ENCODE measurements at places on chromosomes 4 and X. TPM values are rescaled to one million over a fixed set of nuclear protein-coding genes. Genes with fewer than 3 reads are reported as not detected.

GRCh38 chr4:44194365-44194764, 254.2 kb downstream of the KCTD8 start:
- no peak overlapping the region for H3K27ac ChIP-seq
- DNase-seq, result no peak
- H3K36me3 ChIP-seq, result no peaks in the 10 kb centered on the region
- no peak overlapping the region for H3K4me3 ChIP-seq
- no peaks in the 10 kb centered on the region for H3K27me3 ChIP-seq

GRCh38 chr4:40736910-40737309, 12.8 kb upstream of the NSUN7 start:
- DNase-seq, result no peak
- no peak overlapping the region for H3K27ac ChIP-seq
- H3K4me1 ChIP-seq, result peaks cover 22% of the 10 kb centered on the region
- H3K27me3 ChIP-seq, result peaks cover 10% of the 10 kb centered on the region
- no peaks in the 10 kb centered on the region for H3K36me3 ChIP-seq

DNA sequence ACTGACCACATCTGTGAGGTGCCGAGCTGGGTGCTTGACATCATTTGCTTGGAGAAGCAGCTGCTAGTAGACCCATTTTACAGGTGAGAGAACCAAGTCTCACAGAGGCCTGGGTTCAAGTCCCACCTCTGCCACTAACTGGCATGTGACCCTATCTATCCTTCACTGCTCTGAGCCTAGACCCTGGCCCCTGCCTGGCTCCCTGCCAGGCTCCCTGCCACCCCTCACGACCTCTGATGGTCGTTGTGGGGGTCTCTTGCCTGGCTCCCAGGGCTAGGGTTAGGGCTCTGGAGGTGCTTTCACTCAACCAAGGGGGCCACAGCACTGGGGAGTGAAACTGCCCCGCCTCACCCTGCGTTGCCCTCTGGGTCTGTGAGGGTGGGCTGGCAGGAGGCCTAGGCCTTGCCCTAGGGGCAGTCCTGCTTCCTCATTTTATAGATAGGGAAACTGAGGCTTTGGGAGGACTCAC, 7.2 kb upstream of the ADD1 start:
- H3K4me1 ChIP-seq, result peaks cover 29% of the 10 kb centered on the region
- H3K36me3 ChIP-seq, result peaks cover 16% of the 10 kb centered on the region
- DNase-seq, result no peak
- H3K4me3 ChIP-seq, result no peak overlapping the region

GRCh38 chr4:103892586-103892985, 172.8 kb upstream of the TACR3 start:
- no peaks in the 10 kb centered on the region for H3K27me3 ChIP-seq
- no peak overlapping the region for H3K27ac ChIP-seq

GRCh38 chr4:73139245-73139644, 69.7 kb upstream of the COX18 start:
- H3K27ac ChIP-seq, result peak overlapping the region; percentile 29
- no peak overlapping the region for H3K4me3 ChIP-seq
- H3K27me3 ChIP-seq, result no peaks in the 10 kb centered on the region

DNA sequence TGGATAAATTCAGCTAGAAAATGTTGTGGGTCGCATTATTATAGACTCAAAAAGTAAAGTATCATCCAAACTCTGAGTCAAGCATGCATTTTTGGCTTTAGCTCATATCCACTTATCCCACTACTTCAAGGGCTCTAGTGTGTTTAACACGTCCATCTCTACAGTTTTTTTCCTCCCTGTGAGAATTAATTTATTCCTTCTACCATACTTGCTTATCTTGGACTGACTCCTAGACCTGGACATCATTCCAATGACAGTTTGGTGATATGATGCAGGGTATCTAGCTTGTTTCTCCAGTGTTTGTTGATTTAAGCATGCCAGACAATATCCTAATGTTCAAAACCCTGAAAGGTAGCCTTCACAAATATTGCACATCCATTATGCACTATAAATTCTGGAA, 1037.1 kb upstream of the INTU start:
- no peaks in the 10 kb centered on the region for H3K36me3 ChIP-seq
- H3K4me1 ChIP-seq, result no peaks in the 10 kb centered on the region
- no peak overlapping the region for H3K4me3 ChIP-seq
- DNase-seq, result no peak

GRCh38 chr4:151667048-151667447, 93.8 kb downstream of the GATB start:
- no peaks in the 10 kb centered on the region for H3K27me3 ChIP-seq
- no peak overlapping the region for H3K27ac ChIP-seq
- H3K4me3 ChIP-seq, result no peak overlapping the region
- DNase-seq, result no peak
- H3K4me1 ChIP-seq, result peaks cover 8% of the 10 kb centered on the region
- no peaks in the 10 kb centered on the region for H3K36me3 ChIP-seq

DNA sequence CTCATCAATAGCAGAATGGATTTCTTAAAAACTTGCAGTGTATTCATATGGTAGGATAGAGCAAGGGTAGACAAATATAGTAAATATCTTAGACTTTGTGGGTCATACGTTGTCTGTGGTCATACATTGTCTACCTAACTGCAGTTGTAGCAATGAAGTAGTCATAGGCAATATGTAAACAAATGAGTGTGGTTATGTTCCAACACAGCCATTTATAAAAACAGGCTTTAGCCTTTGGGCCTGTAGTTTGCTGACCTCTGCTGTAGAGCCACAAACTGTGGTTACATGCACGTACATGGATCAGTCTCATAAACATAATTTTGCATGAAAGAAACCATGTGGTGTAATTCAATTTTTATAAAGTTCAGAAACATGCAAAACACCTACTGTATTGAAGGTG, 98.9 kb downstream of the LARP1B start:
- no peaks in the 10 kb centered on the region for H3K4me1 ChIP-seq
- no peak overlapping the region for H3K27ac ChIP-seq
- H3K36me3 ChIP-seq, result no peaks in the 10 kb centered on the region
- no peaks in the 10 kb centered on the region for H3K27me3 ChIP-seq
- H3K4me3 ChIP-seq, result no peak overlapping the region
- no peak for DNase-seq

DNA sequence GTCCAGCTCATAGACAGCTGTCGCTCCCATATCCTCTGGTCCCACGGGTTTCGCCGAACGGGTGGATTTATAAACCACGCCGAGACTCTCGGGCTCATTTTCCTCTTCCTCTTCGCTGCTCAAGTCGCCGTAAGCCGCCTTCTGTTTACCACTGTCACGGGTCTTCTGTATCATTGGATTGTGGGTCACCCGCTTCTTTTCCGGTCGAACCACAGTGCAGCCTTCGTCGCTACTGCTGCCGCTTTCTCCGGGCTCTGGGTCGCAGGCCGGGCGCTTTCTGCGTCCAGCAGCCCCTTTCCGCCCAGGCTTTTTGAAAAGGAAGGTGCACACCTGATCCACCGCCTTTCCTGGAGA, 311 bp downstream of the RNF113A start:
- H3K27ac ChIP-seq, result peak overlapping the region; percentile 100
- H3K4me1 ChIP-seq, result peaks cover 5% of the 10 kb centered on the region
- H3K4me3 ChIP-seq, result peak overlapping the region; percentile 99
- no peak for DNase-seq
- H3K36me3 ChIP-seq, result peaks cover 16% of the 10 kb centered on the region

DNA sequence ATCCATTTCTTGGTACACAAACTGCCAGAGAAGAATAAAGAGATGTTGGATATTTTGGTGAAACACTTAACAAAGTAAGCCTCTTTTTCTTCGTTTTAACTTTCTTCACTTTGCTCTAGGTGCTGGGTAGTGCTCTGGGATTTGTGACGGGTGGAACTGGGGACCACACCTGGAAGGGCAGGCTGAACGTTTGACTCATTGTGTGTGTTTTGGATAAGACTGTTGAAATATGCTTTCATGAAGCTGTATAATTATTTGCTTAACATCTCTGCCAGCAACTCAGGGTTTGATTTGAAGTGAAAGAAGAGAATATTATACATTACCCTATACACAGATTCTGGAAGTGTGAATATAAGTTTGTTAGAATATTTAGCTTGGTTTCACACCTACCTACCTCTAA, 233.2 kb downstream of the ARHGAP10 start:
- DNase-seq, result no peak
- peaks cover 5% of the 10 kb centered on the region for H3K36me3 ChIP-seq
- H3K27ac ChIP-seq, result no peak overlapping the region
- no peak overlapping the region for H3K4me3 ChIP-seq
- H3K27me3 ChIP-seq, result no peaks in the 10 kb centered on the region

The CXorf65 gene
- 17.1 TPM for total RNA-seq

The WDR17 gene
- 1.6 TPM for total RNA-seq

The PROM1 gene
- not detected for total RNA-seq

The BMP15 gene
- not detected for total RNA-seq

The ACSL4 gene
- total RNA-seq, result 76.0 TPM

The SPANXA1 gene
- not detected for total RNA-seq

The EDA gene
- 1.6 TPM for total RNA-seq

The UXT gene
- total RNA-seq, result 173 TPM
